NCI-H187 (cell line): ENCODE measurements at places on chromosomes 4 and X.

- no peak for DNase-seq
Measured at GRCh38 chrX:133401536-133401935, 13.8 kb downstream of the GPC4 start.

- DNase-seq = no peak
Measured at GRCh38 chr4:183830438-183830985, 74.6 kb upstream of the STOX2 start.

GRCh38 chr4:94354474-94354896 is 11.8 kb upstream of the HPGDS start:
- DNase-seq = no peak

DNA sequence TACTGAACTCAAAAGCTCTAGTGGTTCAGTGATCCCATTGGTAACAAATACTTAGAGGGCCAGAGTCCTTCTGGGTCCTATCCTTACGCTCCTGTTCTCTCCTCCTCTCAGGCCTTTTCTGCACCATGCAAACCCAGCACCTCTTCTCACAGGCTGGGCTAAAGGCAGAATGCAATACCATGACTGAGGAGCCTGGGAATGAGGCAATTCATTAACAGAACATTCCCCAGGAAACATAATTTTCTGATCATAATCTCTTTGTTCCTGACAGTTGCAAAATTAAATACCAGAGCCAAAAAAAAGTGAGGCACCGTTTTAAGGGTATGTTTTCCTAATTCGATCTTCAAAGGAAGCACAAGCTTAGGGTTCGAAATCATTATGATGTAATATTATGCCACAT is 9.0 kb downstream of the SORBS2 start:
- DNase-seq = no peak

DNA sequence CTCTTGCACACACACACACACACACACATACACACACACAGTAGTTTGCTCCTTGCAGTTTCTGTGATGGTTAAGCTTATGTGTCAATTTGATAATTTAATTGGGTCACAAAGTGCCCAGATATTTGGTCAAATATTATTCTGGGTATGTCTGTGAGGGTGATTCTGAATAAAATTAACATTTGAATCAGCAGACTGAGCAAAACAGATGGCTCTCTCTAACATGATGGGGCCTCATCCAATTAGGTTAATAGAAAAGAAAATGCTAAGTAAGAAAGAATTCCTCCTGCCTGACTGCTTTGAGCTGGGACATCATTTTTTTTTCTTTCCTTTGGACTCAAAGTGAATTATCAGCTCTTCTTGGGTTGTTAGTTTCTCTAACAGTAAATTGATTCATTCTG is 191.2 kb upstream of the INTU start:
- DNase-seq = no peak

GRCh38 chr4:98663226-98664006 is 5.0 kb upstream of the TSPAN5 start:
- no peak for DNase-seq

DNA sequence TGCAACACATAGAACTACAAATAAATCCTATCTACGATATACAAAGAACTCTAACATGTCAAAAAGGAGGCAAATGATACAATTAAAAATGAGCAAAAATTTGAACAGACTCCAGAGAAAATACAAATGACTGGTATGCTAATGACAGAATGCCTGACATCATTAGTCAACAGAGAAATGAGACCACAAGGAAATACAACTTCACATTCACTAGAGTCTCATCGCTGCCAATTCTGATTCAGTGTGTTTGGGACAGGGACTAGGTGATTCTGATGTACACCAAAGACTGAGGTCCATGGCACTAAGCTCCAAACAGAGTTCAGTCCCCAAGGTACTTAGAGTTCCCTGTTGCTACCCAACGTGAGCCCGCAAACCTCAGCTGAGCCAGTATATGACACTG is 23.4 kb downstream of the SLC2A9 start:
- no peak for DNase-seq

GRCh38 chr4:102439812-102440211 is 61.3 kb upstream of the NFKB1 start:
- DNase-seq = no peak

DNA sequence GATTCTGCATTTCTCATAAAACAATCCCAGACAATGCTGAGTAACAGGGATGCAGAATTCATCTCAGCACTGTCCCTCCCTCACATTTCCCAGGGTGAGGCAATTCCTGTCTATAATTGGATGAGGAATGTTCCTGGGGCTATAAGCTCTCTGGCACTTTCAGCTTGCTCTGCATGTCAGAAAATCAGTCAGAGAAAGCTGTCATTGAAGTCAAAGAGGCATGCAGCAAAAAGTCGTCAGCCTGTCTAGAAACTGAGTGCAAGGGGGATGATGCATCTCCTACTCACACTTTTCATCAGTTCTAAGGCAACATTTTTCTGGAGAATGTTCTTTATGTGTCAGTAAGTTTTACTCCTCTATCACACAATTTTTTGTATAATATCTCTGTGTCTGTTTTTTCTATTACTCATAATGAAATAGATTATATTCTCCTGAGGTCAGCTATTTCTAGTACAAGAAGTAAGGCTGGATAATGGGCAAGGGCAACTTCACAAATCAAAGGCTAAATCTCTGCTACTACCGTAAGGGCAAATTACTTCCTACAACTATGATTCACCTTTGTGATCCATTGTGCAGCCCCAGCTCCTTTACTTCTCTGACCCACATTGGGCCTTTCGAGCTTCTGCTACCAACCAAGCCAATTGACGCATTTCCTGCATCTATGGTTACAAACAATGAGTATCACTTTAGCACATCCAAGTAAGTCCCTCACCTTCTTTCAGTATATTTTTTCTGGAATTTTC is 56.0 kb downstream of the TASL start:
- no peak for DNase-seq

DNA sequence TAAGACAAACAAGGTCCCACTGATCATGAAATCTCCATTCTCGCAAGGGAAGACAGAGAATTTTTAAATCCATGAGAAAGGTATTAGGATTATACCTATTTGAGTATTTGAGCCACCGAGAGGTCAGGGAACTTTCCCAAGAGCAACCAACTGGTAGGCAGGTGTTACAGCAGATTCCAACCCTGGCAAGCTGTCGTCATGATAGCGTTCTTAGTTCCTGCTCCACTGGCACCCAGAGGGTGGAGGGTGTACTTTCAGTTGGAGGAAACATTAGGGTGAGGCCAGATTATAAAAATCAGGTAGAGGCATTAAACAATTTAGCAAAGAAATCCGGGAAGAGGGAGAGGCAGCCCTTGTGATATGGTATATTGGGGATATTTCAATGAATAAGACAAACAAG is 23.3 kb downstream of the COQ2 start:
- no peak for DNase-seq

GRCh38 chr4:57371671-57372070 is 261.5 kb upstream of the IGFBP7 start:
- no peak for DNase-seq

- no peak for DNase-seq
Measured at GRCh38 chr4:145203410-145203809, 23.0 kb upstream of the OTUD4 start.

- DNase-seq = no peak
Measured at GRCh38 chr4:176894498-176894897, 101.8 kb upstream of the VEGFC start.

DNA sequence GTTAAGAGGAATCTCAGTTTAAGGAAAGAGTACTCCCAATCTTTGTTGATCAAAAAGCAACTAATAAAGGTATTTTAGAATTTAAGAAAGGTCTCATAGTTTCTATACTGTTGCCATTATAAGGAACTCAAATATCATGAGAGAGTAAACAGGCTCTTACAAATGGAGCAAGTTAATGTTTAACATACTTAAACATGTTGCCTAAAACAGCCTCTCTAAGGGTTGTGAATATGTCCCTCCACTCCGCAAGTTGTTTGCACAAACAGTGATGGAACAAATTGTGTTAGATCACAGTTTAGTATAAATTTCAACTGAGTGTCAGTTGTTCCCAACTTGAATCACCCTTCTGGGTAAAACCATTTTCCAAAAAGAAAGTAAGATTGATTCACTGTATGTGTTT is 1678.3 kb downstream of the PCDH19 start:
- DNase-seq = no peak

DNA sequence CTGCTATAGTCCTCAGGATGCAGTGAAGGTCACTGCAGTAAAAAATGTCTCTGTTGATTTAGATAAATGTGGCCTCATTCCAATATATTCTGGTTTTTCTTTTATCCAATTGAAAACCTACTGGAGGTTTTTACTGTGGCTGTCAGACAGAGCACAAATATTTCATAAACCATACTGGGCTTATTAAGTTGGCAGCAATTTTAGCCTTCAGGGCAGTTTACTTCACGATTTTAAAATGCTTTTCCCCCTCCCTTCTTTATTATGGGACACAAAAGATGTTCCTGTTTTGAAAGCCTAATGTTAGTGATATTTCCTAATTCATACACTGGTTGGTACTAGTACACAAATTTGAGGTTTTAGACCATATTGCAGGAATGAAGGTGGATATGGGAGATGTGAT is 939.4 kb downstream of the C4orf33 start:
- no peak for DNase-seq

GRCh38 chrX:68286076-68286475 is 147.2 kb downstream of the OPHN1 start:
- DNase-seq = no peak

DNA sequence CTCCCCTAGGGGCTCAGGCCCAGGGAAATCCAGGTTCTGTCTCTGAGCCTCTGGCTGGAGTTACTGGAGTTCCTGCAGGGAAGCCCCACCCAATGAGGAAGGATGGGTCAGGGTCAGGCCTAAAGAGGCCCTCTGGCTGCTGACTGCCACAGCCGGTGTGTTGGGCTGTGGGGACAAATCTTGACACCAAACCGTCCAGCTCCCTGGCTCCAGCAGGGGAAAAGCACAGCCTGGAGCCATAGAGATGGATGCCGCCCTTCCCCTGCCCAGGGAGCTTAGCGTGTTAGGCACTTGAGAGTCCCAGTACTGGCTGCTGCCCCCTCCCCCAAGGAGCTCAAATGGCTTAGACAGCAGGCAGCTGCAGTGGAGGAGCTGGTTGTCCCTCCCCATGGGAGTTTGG is 321.3 kb upstream of the LCORL start:
- DNase-seq = no peak

- DNase-seq = no peak
Measured at GRCh38 chr4:112944006-112944405, 105.4 kb upstream of the ANK2 start.

DNA sequence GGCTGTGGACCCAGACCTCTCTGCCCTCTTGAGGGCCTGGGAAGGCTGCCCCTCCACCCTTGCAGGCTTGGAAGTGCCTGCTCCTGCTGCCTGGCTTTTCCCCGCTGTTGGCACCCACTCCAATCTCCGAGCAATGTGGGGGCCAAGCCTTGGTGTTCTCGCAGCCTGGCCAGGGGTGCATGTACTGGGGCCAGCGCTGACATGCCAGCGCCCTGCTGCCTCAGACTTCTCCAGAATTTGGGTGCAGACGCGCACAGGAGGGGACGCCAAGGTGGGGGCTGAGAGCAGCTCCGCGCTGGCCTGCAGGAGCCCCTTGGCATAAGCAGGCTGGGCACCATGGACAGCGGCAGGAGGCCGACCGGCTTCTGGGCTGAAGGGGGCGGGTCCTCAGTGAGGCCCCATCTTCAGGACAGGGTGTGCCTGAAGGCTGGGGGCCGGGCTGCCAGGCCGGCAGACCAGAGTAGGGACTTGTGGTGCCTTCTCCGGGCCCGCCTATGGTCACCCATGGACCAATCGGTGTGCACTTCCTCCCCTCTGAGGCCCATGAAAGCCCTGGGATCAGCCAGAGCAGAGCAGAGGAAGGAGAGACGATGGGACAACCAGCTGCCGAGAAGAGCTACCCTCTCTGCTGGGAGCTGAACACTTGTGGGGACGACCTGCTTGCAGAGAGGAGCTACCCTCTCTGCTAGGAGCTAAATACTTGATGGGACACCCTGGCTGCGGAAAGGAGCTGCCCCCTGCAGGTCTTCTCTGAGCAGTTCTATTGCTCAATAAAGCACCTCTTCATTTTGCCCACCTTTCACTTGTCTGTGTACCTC is 118.3 kb downstream of the DNAAF6 start:
- no peak for DNase-seq

DNA sequence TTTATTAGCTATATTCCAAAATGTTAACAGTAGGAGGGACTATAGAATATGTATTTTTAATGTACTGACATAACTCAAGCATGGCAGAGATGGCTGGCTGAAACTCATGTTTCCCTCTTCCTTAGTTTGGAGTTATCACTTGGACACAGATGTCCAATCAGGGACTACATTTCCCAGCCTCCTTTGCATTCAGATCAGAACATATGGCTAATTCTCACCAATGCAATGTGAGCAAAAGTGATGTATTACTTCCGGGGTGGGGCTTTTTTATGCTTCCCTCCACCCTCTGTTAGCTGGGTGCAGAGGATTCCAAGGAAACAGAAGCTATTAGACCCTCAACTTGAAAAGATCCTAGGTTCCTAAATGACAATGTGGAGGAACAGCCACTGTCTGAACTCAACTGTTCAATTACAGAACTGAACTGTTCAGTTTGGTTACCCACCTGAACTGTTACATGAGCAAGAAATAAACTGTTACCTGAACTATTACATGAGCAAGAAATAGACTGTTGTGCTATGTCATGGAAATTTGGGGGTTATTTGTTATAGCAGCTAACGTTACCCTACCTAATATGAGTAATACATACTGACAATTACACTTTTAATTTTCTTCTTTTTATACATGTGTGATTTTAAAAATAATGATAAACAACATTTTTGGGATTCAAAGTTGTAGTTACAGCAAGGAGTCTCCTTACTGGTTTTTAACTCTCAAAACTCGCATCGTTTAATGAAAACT is 29.6 kb upstream of the ERVMER34-1 start:
- no peak for DNase-seq

DNA sequence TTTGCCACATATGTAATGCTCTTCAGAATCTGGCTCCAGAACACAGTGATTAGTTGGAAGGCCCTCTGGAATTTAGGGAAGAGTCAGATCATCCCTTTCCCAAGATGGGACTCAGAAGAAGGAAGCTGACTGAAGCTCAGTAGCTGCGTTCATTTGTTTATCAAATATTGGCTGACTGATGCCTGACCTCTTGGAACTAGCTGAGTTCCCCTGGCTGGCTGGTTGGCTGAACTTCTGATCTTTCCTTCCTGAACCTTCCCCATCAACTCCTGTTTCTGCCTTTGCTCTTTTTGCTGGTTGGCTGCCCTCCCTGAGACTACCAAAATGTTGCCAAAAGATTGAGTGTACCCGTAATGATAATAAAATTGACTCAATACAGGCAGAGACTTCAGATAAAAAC is 866.5 kb upstream of the INTU start:
- no peak for DNase-seq

DNA sequence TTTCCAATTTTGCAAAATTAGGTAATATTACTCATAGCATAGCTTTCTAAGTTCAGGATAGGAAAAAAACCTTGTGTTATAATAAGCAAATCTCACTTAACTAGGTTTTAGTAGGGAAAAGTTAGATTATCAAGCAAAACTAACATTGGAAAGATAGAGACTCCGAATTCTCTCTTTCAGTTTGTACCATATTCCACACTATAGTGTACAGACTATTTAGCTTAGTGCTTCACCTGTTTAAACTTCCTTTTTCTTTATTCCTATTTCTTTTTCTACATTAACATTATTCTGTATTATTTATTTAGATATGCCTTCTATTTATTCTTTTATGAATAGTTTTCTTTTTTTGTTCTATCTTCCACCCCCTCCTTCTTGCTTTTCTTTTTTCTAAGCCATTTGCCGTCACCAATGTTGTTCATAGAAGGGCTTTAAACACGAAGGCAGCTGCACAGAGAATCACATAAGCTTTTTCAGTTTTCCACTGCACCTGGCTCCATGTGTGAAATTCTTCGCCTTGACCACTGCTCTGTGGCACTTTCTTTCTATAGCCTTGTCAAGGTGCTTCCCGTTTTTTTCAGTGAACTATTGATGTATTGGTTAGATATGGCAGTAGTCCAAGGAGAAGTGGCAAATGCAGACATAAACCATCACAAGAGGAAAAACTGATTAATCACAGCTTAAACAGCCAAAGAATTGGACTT is 8.5 kb downstream of the PCDH10 start:
- DNase-seq = no peak
